ENCODE measurements at places on chromosomes 1 and 21.

GRCh38 chr1:207030522-207031009 is 2.0 kb downstream of the C1orf116 start:
- no peak for DNase-seq

- peak; percentile 18 for DNase-seq
Measured at GRCh38 chr1:234841710-234842231, 231.8 kb upstream of the IRF2BP2 start.

DNA sequence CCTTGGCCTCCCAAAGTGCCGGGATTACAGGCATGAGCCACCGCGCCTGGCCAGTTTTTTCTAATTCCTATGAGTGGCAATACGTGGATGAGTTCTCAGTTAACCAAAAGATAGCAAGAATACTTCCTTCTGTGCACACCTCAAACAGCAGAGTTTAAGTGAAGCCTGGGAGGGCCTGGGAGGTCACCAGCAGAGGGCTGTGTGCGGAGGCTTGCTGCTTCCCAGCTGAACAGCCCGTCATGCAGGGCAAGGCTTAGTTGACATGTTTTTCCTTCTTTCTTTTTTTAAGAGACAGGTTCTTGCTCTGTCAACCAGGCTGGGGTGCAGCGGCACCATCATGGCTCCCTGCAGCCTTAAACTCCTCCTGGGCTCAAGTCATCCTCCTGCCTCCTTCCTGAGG is 17.8 kb downstream of the GNG4 start:
- no peak for DNase-seq

DNA sequence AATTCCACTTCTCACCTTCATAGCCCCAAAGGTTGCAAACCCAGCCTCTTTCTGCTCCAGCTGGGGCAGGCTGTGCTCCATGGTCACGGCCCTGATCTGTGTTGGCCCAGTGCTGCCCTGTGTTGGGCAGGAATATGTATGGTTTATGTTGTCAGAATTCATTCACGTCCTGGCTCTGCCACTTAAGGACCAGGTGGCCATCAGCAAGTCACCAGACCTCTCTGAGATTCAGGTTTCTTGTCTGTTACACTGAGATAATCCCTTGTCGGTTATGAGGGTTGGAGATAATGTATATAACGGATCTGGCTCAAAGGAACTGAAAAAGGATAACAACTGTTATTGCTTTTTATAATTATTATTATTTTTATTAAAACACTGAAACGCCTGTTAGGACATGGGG is 39.1 kb upstream of the SELENON start:
- DNase-seq, result no peak

- DNase-seq, result peak; percentile 47
Measured at GRCh38 chr1:180188091-180188506, 33.4 kb downstream of the QSOX1 start.

- no peak for DNase-seq
Measured at GRCh38 chr1:152827173-152827572, at the start of gene LCE1A. Gene LCE1A (plus strand): TSS chr1:152827473. CDS start chr1:152827473, 0 bp downstream.

DNA sequence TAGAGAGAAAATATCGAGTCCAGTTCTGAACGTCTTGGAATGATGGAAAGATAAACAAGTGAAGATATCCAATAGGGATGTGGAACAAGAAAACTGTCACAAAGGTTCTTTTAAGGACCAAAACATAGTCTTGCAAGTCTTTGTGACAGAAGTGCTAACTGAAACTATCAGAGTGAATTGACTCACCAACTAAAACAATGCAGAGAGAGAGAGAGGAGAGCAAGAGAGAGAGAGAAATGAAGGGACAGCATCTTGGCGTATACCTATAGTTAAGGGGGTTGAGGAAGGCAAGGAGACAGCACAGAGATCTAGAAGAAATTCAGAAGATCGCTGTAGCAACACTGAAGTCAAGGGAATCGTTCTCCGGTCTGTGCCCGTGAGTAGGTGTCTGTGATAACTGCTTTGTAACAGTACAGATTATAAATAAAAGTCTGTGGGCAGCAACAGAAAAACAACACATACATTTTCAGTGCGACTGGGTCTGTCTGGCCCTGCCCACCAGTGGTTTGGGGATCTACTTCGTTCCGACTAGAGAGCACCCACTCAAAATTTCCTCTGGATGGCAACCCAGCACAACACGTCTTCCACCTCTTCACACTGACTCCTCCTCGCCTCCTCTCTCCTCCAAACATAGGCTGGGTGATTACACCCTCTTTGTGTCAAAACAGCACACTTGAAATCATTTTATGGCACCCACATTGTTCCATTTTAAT is 4.8 kb upstream of the COA6 start:
- DNase-seq, result no peak

DNA sequence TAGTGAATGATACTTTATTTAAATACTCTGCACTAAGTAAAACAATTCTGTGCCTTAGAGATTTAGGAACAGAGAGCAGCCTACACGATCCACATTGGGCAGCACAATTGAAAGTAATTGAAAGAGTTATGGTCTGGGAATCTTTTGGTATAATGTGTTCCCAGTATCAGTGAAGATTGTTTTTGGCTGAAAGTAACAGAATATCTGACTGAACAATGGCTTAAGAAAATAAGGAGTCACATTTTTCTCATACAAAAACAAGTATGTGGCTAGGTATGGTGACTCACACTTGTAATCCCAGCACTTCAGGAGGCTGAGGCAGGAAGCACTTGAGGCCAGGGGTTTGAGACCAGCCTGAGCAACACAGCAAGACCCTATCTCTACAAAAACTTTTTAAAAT is 306.2 kb downstream of the NFIA start:
- DNase-seq, result no peak

DNA sequence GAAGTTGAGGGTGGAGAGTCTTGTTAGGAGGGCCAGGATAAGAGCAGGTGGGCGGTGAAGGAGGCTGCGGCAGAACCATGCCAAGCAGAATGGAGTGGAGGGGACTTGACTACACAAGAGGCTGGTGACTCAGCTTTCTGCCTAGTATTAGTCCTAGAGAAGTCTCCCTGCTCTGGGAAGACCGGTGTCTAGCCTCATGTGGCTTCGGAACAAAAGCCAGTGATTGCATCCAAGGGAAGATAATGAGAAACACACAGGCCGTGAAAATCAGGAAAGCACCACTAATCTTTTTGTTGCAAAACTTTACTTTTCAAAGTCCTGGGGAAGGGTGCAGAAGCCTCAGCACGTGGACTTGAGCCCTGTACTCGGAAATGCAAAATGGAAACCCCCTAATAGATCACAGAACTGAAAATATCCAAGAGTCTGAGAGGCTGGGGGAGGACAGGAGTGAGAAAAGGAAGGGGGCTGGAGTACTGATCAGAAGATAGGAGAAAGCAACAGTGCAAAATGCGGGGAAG is 31.4 kb downstream of the DDR2 start:
- no peak for DNase-seq

DNA sequence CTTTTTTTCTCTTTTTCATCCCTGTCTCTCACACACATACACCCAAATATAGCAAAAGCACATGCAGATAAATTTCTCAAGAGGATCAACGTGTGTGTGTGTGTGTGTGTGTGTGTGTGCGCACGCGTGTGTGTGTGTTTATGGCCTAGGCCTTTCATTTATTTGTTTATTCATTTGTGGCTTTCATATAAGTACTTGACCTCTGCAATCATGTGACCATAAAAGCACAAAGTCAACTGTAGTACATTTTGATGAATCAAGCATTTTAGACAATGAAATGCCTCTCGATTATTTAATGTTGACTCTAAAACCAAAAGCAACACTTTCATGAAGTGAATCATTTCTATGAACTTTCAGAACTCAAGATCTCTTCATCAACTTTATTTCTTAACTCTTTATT is 194.1 kb upstream of the ADGRL2 start:
- no peak for DNase-seq

DNA sequence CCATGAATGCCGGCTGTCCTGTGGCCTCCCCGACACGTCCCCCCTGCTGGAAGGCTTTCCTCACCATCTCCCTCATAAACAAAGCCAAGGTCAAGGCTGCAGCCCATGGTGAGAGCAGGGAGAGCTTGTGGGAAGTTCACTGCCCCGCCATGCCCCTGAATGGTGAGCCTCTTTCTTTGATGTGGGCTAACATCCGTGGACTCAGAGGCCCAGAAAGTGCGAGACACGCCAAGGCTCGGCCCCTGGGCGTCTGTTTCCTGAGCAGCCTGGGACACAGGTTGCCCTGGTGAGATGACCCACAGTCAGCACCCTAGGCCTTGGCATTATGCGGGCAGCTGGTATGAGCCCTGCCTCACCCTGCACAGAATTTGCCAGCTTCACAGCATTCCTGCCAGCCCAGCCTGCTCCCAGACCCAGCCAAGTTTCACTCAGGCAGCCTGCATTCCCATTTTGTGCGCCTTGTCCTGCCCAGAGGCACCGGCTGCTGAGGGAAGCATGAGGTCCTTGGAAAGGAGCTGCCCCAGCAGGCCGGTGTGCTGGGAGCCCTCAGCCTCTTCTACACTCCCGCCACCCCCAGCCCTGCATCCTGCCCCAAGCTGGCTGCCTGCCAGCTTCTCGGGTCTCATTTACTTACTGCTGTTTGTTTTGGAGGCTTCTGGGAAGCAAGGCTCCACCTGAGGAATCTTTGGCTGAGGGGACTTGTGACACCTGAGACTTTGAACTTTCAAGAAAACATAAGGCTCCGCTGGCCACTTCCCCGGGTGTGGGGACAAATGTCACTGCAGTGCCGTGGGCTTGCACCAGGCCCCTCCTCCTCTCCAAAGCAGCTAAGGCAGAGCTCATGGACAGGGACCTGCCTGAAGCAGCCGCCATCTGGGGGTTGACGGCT is 31.9 kb downstream of the NEK2 start:
- DNase-seq, result peak; percentile 63

DNA sequence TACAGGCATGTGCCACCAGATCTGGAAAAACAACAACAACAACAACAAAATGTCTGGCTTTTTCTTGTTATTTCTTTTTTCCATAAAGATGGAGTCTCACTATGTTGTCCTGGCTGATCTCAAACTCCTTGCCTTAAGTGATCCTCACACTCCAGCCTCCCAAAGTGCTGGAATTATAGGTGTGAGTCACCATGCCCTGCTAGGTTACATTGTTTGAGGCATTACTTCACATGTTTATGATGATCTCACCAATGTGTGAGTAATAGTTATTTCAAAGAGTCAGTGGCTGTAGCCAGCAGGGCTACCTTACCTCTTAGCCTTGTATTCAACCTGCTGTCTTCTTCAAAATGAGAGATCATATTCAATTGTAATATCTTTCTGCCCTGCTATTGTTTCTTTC is 445.7 kb downstream of the AMY1C start:
- no peak for DNase-seq

DNA sequence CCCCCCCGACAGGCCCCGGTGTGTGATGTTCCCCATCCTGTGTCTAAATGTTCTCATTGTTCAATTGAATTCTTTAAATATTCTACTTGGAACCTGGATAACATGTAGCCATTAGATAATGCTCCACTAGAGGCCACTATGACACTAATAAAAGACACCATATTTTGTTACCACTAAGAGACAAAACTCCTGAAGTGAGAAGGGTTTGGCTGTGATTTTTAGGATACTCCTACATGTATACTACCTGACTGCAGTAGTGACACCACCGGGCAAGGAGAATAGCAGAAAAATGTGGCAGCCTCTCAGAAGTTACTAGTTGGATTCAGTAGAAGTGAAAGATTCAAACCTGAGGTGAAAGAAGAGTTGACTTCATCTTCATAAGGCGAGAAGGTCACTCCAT is 36.0 kb downstream of the F5 start:
- peak; percentile 75 for DNase-seq

DNA sequence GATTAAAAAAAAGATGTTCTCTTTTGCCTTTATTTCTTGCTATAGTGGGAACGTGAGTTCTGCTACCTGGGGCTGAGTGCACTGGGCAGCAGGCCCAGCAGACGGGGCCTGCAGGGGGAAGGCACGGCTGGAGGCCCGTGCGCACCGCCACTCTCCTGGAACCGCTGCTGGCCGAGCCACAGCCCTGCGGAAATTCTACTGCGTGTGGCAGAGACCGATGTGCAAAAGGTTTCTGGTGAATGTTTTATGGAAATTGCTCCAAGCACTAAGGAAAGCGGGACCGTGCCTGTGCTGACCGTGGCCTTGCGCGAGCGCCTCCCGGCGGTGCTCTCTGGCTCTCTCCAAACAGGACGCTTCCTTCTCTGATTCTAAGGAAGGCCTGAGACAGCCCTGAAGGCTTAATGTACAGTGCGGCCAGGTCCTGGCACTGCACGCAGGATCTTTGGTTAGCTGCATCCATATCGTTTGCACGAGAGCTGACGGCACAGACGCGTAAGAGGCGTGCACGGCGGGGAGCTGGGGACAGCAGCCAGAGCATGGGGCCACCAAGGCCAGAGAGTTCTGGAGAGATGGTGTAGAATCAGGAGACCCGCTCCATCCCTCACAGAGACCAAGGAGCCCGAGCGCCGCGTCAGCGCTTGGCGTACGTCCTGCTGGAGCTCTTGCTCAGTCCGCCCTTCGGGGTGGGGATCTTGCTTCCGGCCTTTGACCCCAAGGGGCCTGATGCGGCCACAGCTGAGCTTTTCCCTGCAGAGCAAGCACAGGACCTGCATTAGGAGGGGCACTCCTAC is 18.7 kb upstream of the LRRC47 start:
- DNase-seq, result no peak

GRCh38 chr1:182978151-182978853 is 25.3 kb upstream of the SHCBP1L start:
- DNase-seq, result no peak

- DNase-seq, result no peak
Measured at GRCh38 chr1:172352435-172352834, 68.0 kb upstream of the C1orf105 start.

GRCh38 chr1:206900149-206900548 is 2.9 kb downstream of the IL24 start:
- no peak for DNase-seq

- DNase-seq, result no peak
Measured at GRCh38 chr1:160149233-160149632, 2.2 kb upstream of the ATP1A4 start.

DNA sequence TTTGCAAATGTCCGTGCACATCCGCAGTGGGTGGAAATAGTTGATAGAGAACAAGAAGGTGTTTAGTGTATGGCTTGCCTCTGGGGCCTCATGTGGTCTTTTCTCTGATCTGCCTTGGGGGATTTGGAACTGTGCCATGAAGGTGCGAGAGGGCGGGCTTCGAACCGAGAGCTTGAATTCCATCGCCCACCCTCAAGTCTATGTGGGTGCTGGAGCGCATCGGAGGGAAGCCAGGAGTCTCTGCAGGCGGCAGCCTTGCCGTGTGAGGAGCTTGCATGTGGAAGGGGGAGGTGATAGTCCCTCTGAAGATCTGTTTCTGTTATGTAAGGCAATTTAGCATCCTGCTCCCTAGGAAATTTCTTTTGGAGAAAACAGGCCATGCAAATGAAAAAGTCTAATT is 119.6 kb downstream of the HUNK start:
- no peak for DNase-seq

- no peak for DNase-seq
Measured at GRCh38 chr1:49686107-49686506, 337.6 kb downstream of the AGBL4 start.

- DNase-seq, result no peak
Measured at GRCh38 chr1:19700079-19700777, 35.6 kb downstream of the HTR6 start.

GRCh38 chr1:181409981-181410380 is 73.3 kb upstream of the CACNA1E start:
- DNase-seq, result no peak

- DNase-seq, result no peak
Measured at GRCh38 chr1:17365293-17365692, 6.7 kb upstream of the PADI6 start.

Data from NCI-H1694 treated with DMSO at 0.1 percent for 48 hours (cell line).